ENCODE measurements at places on chromosomes 4 and X.

DNA sequence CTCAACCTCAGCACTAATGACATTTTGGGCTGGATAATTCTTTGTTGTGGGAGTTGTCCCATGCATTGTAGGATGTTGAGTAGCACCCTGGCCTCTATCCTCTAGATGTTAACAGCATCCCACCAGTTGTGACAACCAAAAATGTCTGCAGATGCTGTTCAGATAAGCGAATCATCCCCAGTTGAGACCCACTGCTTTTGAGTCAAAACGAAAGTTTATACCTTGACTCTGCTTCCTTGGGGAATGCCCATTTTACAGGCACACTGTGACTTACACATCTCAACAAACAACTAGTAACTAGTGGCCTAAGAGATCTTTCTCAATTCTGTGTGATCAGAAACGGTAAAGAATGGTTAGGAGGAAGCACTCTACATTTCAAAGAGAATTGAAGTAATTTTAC is 37.0 kb downstream of the SEPSECS start:
- DNase-seq = no peak

- DNase-seq = no peak
Measured at GRCh38 chr4:119532319-119532718, 96.3 kb downstream of the PDE5A start.

GRCh38 chrX:14420841-14421240 is 108.5 kb upstream of the GLRA2 start:
- no peak for DNase-seq

DNA sequence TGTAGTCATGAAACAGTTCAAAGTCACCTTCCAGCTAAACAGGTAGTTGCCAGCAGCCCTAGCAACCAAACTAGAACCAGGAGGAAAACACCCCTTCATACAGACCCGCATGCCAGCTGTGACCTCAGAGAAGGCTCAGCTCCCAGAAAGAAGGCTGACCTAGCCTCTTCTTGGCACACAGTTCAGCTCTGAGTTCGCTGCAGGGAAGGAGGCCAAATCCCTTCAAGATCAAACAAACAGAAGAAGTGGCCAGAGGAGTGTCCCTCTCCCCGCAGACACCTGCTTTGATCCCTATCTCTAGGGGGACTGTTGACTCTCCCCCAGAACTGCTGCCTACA is 56.0 kb downstream of the HADH start:
- no peak for DNase-seq

GRCh38 chr4:147056940-147057610 is 111.4 kb upstream of the TTC29 start:
- no peak for DNase-seq

DNA sequence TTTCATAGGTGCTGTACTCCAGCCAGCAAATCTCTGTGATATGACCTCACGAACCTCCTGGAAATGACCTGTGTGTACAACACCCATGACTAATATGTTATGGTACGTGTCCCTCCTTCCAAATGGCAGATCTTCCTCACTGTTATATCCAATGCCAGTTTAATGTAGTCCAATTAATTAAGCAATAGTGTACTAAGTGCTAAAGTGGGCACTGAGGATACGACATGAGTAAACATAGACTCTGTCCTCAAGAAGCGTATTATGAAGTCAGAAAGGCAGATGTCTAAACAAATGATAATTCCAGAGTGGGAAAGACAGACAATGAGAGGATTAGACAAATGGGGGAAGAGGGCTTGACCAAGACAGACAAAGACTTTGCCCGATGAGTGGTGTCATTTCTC is 33.9 kb downstream of the GPRIN3 start:
- no peak for DNase-seq

GRCh38 chr4:62872856-62873255 is 1536.4 kb downstream of the TECRL start:
- DNase-seq = no peak

DNA sequence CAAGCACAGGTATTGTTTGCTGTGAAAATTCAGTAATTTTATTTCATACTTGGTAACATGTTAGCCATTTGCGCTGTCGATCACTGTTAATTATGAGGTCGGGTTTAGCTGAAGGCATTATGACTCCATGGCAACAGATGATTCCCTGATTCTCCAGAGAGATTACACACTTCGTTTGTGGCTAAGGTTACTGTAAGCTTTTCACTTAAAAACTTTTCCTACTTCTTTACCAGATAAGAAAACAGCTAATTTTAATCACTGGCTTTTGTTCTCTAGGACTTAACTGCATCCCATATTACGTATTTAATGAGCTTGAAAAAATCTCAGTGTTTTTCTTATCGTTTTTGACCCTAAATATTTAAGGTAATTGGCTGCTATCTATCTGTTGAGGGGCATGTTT is 2.1 kb downstream of the GSTCD start:
- DNase-seq = no peak
